ENCODE measurements at places on chromosomes 6 and 20. TPM values are rescaled to one million over a fixed set of nuclear protein-coding genes. Genes with fewer than 3 reads are reported as not detected.

DNA sequence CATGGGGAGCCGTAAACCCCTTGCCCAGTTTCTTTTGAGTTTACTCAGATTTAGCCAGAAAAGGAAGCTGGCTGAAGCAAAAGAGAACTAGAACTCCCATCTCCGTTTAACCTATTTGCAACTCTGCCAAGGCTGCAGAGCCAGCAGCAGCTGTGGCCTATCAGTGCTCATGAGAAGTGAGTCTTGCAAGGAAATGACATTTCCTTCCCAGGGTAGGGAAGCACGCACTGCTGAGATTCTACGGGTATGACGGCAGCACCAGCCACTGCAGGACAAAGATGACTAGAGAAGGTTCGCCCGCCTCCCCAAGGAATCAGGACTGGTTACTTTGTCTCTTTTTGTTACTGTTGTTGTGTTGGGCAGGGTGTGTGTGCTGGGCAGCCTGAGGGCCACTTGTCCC lies 47.6 kb downstream of the PPP1R3G start:
- no peak for DNase-seq

DNA sequence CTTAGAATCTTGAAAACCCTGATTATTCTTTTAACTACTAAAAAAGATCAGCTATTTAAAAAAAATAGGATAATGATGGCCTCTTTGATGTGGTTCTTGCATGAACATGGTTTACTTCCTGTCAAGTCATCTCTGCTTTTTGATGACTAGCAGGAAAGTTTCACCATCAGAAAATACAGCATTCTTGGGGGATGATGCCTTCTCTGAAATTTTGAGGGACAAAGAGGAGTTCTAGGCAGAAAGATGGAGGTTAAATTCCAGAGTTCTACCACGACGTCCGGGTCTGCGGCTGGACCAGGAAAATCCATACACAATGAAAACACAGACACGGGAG lies 130.4 kb downstream of the OLIG3 start:
- DNase-seq, result no peak

- no peak for DNase-seq
Measured at GRCh38 chr20:63258781-63259180, 4.5 kb upstream of the NKAIN4 start.

DNA sequence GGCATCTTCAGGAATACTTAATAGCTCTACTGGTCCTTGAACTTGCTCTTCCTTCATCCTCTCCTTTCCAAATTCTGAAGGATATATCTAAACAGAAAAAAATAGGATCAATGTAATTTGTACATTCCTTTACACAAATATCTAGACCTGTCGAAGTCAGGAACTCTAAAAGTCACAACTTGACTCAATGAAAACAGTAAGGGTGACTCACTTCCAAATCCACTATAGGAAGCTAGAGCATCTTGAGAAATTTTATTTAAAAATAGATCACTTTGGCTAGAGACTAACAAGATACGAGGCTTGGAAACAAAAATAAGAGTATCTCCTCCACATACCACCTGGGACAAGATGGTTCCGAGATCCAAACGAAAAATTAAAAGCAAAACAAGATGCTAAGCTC lies 12.2 kb downstream of the ESF1 start:
- DNase-seq, result no peak

DNA sequence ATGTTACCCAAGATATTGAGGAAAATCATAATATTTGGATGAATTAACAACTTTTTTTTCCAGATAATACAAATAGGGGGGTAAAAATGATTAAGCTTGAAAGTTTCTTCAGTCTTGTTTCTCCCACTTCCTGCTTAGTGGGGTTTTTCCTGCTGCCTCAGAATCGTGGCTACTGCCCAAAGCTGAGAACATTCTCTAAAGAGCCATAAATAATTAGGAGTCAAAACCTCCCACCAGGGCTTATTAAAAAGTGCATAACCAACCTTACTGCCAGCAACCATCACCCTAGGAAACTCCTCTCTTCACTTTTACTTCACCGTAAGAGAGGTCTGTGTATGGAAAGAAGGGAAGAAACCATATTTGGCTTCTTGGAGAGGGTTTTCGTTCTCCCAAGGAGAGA lies 9.0 kb upstream of the LCA5 start:
- DNase-seq, result no peak

- no peak for DNase-seq
Measured at GRCh38 chr6:130366107-130367005, 539 bp downstream of the TMEM200A start.

GRCh38 chr6:44464527-44465310 lies 77.2 kb downstream of the CDC5L start:
- DNase-seq, result no peak

- no peak for DNase-seq
Measured at GRCh38 chr6:106643061-106643460, 13.7 kb downstream of the QRSL1 start.

DNA sequence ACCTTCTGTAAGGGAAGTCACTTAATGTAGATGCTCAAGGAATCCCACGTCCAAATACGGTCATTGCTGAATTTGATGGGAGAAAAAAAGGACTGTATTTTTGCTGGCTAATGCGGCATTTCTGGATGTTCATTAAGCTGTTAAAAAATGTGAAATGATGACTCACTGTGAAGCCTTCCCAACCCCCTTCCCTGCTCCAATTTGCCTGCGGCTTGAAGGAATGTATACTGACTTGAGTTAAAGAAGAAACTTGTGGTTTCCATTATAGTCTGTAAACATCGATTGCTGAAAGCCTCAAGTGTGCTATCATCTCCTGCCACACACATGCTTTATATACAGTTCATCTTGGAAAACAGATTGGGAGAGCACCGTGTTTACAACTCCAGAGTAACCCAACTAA lies 249.1 kb upstream of the JAG1 start:
- DNase-seq, result no peak

DNA sequence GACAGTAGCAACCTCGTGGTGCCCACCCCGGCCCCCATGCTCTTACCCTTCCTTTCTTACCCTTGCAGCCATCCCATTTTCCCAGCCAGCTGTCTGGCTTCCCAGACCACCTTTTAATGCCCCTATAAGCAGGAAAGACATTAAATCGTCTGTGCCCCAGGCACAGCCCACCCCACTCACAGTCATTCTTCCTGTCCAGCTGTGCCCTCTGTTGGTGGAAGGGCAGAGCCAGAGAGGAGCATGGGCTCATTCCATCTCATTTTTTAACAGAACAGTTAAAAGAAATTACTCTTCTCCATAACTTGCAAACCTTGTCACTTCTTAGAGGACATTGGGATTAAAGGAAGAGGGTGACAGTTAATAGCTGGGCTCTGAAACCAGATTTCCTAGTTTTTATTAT lies 240.5 kb downstream of the NRN1 start:
- DNase-seq, result no peak

Gene SCRT2
- 1.9 TPM for total RNA-seq

Gene NKX2-4
- not detected for total RNA-seq

Gene SSTR4
- total RNA-seq, result 1.5 TPM

Gene LTB
- 0.93 TPM for total RNA-seq

Gene RCAN2
- 194 TPM for total RNA-seq

Gene R3HDML
- total RNA-seq, result not detected

Gene TREML2
- total RNA-seq, result not detected

Gene RPS6KA2
- total RNA-seq, result 97.9 TPM

Gene SLC22A1
- total RNA-seq, result 2.3 TPM

Gene DNAH8
- total RNA-seq, result 0.48 TPM

Gene IMPG1
- 2.2 TPM for total RNA-seq
